Cardiac atrium fibroblast (primary cell): ENCODE measurements at places on chromosomes 6 and 20. TPM values are rescaled to one million over a fixed set of nuclear protein-coding genes. Genes with fewer than 3 reads are reported as not detected.

Gene LRRN4
- not detected in 2 replicates for total RNA-seq

Gene RHAG
- not detected in 2 replicates for total RNA-seq

Gene ZNF165
- 0.16 and 0.36 TPM in 2 replicates for total RNA-seq

Gene GSTA3
- total RNA-seq: not detected in 2 replicates

Gene ME1
- total RNA-seq: 12.8 and 21.7 TPM in 2 replicates

Gene GPR63
- under 0.01 TPM in 1 of 2 replicates, not detected in the other for total RNA-seq

Gene GLP1R
- total RNA-seq: not detected in 2 replicates

Gene SLC13A3
- total RNA-seq: 0.16 and 0.36 TPM in 2 replicates

Gene PACRG
- total RNA-seq: 0.16 and 2.0 TPM in 2 replicates

Gene C20orf141
- 1.5 TPM in 1 of 2 replicates, not detected in the other for total RNA-seq

Gene IP6K3
- total RNA-seq: under 0.01 TPM in 1 of 2 replicates, not detected in the other

Gene HLA-DRB5
- total RNA-seq: not detected in 2 replicates

Gene GNL1
- 17.9 and 35.5 TPM in 2 replicates for total RNA-seq

Gene CCDC170
- under 0.01 and 0.18 TPM in 2 replicates for total RNA-seq

Gene C6orf15
- total RNA-seq: not detected in 2 replicates

Gene SIRPD
- total RNA-seq: not detected in 2 replicates

Gene GGTLC1
- total RNA-seq: not detected in 2 replicates

Gene C6orf163
- 0.16 and 0.18 TPM in 2 replicates for total RNA-seq

Gene TP53TG5
- total RNA-seq: not detected in 2 replicates

Gene OR2H2
- not detected in 2 replicates for total RNA-seq

Gene PRR18
- total RNA-seq: not detected in 2 replicates

Gene WFDC5
- not detected in 2 replicates for total RNA-seq

Gene MLN
- not detected in 2 replicates for total RNA-seq

Gene LAMP5
- total RNA-seq: not detected in 2 replicates

Gene DOK5
- total RNA-seq: 9.9 and 17.7 TPM in 2 replicates
